NCI-H187 (cell line): ENCODE measurements at places on chromosomes 3 and 15.

GRCh38 chr3:108823227-108823626 lies 641 bp downstream of the TRAT1 start:
- no peak for DNase-seq

DNA sequence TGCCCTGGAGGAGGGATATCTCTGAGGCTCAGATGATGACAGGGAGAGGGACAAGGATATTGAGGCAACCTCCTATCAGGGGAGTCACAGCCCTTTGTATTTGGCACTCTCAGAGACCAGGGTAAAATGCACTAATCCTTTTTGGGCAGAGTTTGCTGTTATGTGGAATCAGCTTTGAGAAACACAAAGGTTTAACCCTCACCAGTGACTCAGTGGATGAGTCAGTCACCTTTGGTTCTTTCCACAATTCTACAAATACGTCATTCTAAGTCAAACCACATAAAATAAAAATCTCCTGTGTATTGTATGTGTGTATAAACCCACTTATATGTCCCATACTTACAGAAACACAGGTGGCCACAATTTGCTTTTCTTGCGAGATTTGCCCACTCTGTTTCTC lies 5.1 kb downstream of the LSAMP start:
- no peak for DNase-seq

GRCh38 chr3:47421741-47422649 lies 41.2 kb downstream of the PTPN23 start:
- DNase-seq = no peak

DNA sequence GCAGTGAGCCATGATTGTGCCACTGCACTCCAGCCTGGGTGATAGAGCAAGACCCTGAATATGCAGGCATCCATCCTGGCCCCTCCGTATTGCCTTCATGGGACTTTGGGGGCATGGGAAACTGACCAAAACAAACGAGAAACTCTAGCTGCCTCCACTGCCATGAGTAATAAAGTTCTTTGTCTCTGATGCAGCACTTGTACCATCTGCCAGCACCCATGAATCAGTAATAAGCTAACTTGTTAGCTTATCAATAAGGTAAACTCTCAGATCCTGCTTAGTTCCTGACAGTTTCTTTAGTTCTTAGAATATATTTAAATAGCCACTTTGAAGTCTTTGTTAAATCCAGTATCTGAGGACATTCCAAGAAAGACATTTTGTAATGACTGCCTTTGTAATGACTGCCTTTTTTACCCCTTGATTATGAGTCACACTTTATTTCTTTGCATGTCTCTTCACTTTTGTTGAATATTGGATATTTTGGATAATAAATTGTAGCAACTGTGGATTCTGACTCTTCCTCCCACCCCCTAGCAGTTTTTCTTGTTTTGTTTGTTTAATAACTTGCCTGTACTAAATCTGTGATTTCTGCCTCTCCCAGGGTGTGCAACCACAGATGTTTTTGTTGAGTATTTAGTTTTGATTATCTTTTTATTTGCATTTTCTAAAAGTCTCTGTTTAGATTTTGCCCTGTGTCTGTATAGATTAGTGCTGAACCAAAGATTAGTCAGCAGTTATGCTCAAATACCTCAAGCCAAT lies 136.9 kb downstream of the HCN4 start:
- DNase-seq = no peak

DNA sequence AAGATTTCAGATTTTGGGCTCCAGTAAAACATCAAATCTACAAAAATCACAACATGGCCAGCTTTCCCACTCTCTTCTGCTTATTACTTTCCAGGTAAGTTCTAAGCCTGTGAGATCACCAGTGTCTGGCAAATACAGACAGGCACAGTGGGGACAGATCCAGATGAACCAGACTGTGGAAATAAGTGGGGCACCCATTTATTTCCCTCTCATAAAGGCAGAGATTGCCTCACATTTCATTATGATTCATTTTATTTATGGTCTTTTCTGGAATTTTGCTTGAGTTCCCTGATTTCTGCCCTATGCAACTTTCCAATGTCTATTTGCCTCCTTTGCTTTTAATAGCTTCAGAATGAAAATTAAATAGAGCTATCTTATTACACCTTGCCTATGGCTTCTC lies 66.8 kb downstream of the GREM1 start:
- DNase-seq = no peak

- no peak for DNase-seq
Observed at GRCh38 chr15:86644339-86644738, 564.7 kb downstream of the AGBL1 start.
